Hematopoietic multipotent progenitor cell treated with erythropoietin and hydrocortisone succinate and interleukin-3 and kit ligand, for 4 days (in vitro differentiated cells): ENCODE measurements at places on chromosomes 2 and 18.

DNA sequence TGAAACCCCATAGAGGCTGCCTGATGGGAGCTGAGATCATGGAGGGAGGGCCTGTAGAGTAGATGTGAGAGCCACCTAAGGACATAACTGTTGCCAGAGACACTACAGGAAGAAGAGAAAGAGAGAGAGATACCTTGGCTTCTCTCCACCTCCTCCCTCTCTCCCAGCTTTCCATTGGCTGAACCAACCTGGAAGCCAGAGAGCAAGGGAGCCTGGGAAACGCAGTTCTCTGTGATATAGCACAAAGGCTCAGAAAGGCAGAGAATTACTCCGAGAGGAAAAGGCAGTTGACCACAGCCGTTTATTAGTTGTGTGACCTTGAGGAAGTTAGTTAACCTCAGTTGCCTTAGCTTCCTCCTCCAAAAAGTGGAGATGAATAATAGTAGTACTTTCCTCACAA lies 37.7 kb upstream of the MAT2A start:
- DNase-seq = peak; percentile 79

GRCh38 chr2:200624658-200625057 lies 38.8 kb downstream of the AOX1 start:
- no peak for DNase-seq

- no peak for DNase-seq
These were observed 7.0 kb downstream of the EFEMP1 start for GRCh38 chr2:55916473-55917049.

DNA sequence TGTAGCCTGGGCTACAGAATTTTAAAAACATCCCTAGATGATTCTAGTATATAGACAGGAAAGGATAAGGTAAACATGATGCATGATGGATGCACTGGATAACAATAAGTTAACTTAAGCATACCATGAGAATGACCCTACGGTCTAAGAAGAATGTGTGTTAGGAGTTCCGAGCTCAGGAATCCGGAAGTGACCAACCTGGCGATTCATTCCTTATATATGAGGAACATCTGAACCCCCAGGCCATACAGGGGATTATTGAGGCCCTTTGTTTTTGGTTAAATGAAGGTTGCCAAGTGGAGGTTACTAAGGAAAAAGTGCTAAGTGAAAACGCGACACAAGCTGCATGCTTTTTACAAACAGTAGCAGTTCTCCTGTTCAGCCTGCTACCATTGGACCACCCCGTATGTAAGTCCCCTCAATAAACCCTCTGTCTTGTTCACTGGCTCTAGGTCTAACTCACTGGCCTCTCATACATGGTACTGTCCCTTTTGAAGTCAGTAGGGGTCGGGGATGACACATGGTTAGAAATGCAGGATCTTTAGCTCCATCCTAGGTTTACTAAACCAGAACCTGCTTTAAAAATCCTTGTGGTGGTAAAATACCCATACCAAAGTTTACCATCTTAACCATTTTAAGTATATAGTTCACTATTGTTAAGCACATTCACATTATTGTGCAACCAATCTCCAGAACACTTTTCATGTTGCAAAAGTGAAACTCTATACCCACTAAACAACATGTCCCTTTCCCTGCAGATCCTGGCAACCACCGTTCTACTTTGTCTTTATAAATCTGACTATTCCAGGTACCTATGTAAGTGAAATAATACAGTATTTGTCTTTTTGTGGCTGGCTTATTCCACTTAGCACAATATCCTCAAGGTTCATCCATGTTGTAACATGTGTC lies 111.0 kb upstream of the MAP4K3 start:
- no peak for DNase-seq

DNA sequence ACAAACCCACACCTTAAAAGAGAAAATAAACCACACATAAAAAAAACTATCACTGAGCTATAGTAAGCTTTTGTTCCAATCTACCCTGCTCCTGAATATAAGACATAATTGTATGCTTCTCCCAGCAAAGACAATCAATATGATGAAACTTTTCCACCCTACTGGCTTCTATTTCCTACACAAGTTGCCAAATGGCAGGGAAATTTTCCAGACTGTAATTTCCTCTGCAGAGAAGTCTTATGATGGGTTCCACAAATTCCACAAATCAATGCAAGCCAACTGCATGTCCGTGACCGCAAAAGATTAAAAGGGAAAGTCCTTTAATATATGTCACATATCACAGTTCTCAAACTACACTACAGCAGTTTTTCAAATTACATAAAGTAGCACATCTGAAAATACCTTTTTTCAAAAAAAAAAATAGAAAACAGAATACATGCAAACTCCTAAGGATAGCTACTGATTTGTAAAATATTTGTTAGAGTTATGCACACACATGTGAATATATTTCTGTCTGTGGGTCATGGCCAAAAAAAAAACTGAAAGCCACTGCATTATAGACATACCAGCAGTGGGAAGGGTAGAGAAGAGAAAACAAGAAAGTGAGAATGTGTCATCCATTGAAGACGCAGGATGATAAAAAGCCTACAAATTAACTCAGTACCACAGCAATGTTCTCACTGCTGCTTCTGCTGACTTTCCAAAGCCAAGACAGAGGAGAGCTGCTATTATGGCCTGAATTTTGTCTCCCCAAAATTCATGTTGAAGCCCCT lies 61.4 kb downstream of the RPL31 start:
- DNase-seq = no peak

DNA sequence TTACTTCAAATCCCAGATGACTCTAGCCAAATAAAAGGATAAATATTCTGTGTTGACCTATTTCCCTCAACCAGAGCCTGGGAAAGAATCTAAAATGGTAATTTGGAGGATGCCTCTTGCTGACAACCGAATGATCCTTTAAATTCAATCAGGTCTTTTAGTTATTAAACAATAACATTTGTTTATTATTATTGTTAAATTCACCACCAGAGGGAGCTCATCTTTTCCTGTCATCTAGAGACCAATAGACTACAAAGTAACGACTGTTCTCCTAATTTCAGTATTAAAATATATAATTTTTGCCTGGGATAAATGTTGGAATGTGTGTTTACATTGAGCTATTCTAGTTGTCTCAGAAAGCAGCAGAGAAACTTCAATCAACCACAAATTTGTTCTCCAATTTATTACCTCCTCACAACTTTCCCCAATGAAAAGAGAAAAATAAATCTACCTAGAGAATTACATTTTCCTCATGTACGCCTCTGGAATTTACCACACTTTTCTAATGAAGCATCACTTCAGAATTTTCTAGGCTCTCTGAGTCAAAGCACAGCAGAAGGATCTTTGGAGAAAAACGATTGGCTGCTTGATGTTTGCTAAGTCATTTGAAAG lies 142.7 kb downstream of the SCG2 start:
- peak; percentile 47 for DNase-seq

- peak; percentile 24 for DNase-seq
These were observed 121.5 kb downstream of the PIEZO2 start for GRCh38 chr18:11027862-11028261.

GRCh38 chr18:23634692-23635091 lies 28.0 kb downstream of the ANKRD29 start:
- DNase-seq = peak; percentile 35

DNA sequence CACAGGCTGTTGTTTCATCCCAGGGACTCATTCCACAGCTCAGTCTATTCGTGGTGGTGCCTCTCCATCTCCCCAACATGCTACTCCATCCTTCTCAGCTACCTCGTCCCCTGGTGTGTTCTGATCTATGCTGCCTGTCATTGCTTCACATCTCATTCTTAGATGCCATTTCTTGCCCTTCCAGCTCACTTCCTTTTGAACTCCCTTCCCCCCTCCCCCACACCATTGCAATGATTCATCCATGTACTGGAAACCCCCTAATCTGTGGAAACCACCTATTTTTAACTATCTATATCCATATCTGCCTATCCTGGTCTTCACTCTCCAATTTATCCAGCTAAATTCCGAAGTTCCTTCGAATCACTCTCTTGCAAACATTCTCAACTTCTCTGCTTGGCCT lies 65.7 kb upstream of the PARD3B start:
- DNase-seq = no peak

DNA sequence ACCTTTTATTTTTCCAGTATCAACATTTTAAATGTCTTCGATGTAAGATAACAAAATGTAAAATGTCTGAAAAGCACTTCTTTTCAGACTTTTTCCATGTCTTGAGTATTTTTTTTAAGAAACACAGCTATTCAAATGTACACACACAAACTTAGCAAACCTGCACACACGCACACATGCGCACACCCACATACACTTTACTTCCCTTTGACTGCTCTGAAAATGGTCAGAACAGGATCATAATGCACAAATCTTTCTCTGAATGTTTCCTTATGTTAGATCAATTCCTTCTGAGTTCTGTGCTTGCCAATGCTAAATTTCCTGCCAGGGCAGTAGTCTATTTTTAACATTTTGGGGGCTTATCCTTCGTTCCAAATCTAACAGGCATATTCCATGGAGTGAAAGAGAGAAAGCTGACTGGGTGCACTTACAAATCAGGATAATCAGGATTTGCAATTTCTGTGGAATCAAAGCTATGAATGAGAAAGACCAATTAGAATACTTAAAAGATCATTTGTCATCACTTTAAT lies 136.3 kb downstream of the ZEB2 start:
- peak; percentile 40 for DNase-seq

DNA sequence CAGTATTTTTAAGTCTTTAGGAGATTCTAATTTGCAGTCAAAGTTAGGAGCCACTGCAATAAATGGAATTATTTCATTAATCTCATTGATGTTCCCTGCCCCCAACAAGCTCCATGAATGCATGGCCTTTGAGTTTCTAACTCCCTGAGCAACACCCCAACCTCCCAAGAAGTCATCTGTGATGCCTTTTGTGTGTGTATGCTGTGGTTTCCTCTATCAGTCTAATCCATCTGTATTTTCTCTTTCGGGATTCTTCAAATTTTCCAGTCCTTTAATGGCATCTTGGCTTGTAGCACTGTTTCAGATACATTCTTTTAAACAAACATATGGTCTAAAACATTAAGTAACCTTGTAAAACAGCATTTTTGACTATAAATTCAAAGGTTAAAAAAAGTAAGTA lies 16.8 kb downstream of the SERPINB10 start:
- DNase-seq = no peak

DNA sequence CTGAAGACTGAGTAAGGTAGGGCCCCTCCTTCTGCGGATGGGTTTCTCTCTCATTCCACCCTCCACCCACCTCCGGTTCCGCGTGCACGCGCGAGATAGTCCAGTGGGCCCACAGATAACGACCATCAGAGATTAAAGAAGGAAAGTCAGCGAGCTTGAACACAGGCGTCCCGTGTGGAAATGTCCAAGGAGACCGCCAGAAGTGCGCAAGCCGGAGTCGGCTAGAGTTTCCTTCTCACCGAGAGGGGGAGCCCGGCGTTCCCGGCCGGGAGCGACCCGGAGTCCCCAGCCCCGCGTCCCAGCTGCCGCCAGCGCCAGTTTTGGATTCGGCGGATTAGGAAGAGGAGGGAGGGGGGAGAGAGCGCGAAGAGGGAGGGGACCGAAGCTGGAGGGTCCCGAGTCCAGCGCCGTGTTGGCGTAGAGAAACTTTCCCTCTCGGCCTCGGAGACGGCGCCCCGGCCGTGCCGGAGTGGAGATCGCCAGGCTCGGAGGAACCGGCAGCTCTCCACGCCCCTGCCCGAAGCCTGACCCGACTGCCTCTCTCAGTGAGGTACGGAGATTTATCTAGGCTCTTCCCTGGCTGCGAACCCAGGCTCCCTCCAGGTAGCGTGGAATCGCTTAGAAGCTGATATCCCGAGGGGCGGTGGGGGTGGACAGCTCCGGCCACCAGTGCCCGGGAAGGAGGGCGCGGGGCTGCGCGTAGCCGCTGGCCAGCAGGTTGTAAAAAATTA lies at the start of gene GULP1:
Gene GULP1, plus strand, starts transcription at position 258 of the 731 bp plus-strand sequence. CDS start 185,829 bp downstream, outside the sequence.
- peak; percentile 68 for DNase-seq

- no peak for DNase-seq
These were observed 71.8 kb downstream of the ID2 start for GRCh38 chr2:8753609-8754008.

GRCh38 chr2:223196331-223196730 lies 144.3 kb downstream of the KCNE4 start:
- DNase-seq = no peak

DNA sequence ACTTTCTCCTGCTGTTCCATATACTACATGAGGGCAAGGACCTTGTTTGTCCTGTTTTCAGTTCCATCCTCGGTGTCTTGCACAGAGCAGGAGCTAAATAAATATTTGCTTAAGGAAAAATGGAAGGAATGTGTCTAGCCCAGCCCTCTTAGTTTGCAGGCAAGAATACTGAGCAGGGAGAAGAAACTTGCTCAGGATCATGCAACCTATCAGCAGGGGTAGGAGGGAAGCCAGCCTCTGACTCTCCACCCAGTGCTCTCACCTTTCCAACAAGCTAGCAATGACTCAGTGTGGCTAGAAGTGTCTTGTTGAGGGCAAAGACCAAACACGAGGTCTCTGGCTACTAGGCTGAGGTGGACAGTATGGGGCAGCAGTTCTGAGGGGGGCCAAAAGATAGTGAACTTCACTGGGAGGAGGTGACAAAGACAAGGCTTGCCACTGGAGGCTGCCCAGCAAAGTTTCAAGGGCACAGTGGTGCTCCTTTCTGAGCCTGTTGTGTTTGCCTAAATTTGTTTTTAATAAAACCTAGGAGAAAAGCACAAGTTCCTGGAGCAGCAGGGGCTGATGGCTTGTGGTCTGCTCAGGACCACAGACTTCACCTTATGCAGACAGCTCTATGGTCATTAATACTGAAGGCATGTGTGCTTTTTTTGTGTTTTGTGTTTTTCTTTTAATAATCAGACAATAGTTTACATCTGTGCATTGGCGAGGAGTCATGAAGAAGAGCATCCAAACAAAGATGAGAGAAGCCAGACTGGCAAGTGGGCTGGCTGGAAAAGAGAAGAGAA lies 49.1 kb upstream of the CTAGE1 start:
- no peak for DNase-seq

DNA sequence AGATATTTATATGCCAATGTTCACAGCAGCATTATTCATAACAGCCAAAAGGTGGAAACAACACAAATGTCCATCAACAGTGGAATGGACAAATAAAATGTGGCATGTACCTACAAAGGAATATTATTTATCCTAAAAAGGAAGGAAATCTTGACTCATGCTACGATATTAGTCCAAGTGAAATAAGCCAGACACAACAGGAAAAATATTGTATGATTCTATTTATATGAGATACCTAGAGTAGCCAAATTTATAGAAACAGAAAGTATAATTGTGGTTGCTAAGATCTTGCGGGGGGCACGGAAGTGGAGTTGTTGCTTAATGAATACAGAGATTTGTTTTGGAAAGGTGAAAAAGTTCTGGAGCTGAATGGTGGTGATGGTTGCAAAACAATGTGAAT lies 33.0 kb upstream of the CCDC150 start:
- no peak for DNase-seq

DNA sequence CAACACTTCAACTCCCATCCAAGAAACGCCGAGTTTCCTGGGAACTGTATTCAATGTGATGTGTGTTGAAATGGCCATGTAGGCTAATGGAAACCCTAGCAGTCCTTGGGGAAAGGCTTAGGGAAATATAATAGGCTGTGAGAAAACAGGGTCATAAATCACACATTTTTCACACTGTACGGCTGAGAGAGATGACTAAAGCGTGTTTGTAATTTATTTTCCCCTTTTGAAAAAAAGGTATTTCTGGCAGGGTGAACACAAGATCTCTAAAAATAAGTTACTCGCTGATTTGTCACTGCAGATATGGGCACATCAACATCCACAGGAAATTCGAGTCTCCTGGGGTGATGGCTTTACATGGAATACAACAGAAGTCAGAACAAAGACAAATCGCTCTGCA lies 109.6 kb upstream of the ST6GAL2 start:
- no peak for DNase-seq
